Left hindlimb (tissue), 1 donor: ENCODE measurements at places on chromosomes 3 and 15.

DNA sequence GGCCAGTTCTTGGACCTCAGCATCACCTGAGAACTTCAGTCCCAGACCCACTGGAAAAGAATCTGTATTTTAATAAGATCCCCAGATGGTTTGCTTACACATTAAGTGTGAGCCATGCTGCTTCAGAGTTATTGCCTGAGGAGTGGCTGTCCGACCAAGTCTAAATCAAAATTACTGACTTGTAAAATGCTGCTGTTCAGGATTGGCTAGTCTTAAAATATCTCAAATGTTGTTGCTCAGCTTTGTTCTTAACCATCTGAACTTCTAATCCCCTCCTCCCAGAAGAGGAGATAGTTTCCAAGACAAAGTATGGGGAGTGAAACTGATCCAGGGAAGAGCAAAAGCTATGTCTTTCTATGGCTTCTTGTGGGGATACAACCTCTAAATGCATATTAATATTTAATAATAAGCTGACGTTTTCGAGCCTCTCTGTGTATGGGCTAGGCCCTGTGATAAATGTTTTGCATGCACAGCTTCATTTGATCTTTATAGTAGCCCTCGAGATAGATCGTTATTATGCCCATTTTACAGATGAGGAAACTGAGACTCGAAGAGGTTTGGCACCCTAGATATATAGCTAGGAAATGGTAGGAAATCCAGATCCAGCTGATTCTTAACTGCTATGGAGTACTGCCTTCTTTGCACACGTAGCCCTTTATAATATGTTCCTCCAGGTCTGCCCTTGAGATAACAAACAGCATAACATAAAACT, 52.2 kb downstream of the DNASE1L3 start:
- no peak for DNase-seq

DNA sequence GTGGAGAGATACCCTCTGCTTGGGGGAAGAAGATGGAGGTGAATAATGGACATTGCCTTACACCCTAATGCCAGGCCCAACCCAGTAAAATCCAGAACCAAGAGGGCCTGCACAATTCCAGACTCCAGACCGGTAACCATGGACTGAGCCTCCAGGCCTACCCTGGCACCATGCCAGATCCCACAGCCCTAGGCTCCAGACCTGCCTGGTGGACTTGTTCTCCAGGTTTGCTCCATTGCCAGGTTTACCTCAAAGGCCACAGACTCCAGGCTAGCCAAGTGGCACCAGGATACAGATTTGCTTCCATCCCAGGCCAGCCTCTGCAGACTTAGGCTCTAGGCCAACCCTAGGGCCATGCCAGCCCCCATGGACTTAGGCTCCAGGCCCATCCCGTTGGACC, 14.0 kb downstream of the PLCH1 start:
- no peak for DNase-seq

DNA sequence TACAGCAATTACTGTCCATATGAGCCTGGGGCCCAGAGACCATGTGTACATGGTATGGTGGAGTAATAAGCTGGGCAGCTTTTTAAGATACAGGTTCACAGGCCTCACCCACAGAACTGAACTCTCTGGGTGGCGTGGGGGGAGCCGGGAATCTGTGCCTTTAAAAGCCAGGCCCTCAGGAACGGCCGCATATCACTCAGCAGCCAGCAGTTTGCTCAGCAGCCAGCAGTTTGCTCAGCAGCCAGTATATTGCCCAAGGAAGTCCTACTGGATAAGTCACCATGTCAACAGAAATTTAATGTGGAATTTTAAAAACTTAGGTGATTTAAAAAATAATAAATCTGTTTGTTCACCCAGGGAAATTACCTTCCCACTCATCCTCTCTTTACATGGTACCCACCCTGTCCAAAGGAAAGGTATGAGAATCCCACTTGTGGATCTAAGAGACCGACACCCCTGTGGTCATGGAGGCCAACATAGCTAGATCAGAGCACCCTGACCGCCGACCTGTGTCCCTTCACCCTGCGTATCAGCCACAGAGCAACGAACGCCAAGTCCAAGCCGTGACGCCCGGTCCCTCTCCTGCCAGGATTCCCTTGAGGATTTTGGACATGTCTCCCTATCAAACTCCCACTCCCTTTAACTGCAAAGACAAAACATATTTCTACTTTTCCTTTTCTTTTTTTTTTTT, 95.7 kb upstream of the CHRM5 start:
- no peak for DNase-seq

GRCh38 chr3:37053337-37053736, 60.0 kb downstream of the MLH1 start:
- no peak for DNase-seq

- no peak for DNase-seq
Observed at GRCh38 chr3:32309654-32310242, 71.3 kb downstream of the CMTM8 start.

DNA sequence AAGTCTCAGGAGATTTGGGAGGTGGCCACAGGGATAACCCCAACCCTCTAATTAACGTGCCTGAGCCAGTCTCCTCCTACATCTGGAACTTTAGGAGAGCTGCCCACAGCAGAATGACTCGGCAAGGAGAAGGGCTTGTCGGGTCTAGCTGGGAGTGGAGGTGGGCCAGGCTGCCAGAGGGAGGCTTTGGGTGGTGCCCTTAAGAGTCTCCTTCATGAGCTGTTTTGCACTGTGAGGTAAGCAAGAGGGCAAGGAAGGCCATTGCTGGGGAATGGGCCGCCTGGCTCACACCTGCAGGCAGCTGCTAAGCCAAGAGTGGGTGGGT, 3.6 kb upstream of the TNK2 start:
- no peak for DNase-seq

DNA sequence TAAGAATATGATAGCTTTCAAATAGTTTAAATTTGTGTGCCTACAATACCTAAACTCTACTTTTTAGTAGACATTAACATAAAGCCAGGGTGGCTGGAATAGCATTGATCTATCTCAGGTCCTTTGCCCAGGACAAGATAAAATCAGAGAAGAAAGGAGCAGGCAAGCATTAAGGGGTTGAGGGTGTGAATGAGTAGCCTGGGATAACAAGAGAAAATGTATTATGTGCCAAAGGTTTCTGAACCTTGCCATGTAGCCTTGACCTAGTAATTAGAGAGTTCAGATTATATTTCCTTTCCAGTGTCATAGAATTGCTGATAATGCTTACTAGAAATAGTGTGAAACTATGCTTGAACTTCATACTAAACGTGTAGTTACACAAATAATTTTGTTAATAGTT, 22.9 kb downstream of the ATP11B start:
- DNase-seq, result no peak

DNA sequence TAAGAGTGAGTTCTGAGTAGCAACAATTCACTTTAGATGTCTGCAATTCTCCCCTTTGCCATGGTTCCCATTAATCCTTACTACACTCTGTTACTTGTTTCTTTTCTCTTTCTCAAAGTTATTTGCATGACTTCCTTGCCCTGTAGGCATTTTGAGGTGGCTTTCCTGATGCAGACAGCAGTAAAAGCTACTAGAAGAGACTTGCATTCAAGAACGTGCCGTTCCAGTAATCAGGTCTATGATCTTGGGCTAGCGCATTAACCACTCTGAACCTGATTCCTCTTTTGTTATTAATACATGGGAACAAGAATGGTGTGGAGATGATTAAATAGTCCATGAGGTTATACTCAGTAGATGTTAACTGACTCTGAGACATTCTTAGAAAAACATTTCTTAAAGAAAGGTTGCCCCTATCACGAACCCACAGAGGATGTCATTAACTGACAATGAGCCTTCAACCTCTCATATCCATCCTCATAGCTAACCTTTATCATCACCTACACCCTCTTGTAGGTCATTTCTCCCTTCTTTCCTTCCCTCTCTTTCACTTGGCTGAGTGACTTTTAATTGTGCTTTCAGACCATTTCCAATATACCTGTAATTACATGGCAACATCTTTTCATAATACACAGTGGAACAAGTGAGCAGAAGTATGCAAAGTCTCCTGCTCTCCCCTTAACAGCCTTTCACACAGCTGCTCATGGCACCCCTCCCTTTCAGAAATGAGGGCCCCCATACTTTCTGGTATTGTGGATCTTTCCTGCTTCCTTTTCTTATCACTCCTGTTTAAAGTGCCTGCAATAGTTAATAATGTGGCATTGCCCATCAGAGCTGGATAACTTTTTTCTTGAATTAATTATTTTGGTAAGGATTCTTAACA, 175.9 kb downstream of the CHST2 start:
- no peak for DNase-seq

DNA sequence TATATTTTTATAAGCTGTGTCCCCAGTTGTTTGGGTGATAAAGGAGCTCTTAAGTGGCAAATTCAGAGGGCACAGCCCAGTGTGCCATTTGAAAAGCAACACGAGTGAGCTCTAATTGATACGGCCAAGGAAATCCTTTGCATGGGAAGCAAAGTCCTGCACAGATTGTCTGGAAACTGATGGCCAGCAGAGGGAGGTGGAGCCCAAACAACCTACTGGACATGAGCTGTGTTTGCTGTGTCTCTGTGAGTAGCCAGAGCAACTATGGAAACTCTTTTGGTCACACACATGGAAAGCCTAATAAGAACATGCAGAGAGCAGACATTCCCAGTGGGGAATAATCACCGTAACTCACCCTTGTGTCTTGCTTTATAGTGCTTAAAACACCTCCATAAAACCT, 24.4 kb downstream of the ONECUT1 start:
- DNase-seq, result no peak

- no peak for DNase-seq
Observed at GRCh38 chr3:48135552-48136495, 52.4 kb downstream of the CDC25A start.

DNA sequence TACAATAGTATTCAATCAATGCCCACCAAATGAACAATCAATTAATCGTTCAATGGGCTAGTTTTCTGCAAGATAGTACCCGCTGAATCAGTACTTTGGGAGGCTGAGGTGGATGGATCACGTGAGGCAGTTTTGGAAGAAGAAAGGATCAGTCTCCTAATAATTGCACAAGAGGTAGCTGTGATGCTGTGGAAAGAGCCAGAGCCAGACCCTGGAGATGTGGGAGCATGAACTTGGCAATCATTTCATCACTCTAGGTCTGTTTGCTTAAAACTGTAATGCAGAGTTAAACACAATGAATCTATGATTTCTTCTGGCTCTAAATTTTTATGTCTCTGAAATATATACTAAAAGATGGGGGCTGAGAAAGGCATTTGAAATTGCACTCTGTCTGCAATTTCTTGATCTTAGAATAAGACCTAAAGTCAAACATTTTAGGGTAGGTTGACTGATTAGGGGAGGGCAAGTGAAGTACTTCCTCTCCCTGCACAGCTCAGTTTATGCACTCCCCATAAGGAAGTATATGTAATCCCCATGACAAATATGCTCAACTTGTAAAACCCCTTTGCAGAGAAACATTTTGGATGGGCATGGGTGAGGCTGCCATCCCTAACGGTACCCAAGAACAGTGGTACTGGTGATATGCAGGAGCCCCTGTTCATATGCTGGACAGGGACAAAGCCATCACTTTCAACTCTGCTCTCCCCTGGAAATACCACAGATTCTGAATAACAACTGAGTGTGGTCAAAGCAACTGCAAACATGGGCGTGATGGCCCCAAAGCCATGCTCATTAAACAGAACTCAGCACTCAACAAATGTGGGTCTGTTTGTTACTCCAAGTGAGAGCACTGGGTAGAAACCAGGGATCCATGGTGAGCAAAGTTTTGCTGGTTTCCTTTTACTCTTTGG, 28.6 kb upstream of the SPATA12 start:
- DNase-seq, result no peak

DNA sequence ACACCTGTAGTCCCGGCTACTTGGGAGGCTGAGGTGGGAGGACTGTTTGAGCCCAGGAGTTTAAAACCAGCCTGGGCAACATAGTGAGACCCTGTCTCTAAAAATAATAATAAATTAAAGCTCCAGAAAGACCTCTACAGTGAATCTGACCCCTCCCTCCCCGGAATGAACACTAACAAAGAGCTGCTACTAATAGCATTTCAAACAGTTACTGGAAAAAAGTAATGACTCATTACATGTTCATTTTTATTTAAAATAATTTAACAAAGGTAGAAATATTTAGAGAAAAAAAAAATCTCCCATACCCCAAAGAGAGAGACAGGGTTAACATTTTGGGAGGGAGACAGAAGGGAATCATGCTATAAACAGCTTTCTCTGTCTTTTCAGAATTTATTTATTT, 2.2 kb upstream of the UBA3 start:
- no peak for DNase-seq

DNA sequence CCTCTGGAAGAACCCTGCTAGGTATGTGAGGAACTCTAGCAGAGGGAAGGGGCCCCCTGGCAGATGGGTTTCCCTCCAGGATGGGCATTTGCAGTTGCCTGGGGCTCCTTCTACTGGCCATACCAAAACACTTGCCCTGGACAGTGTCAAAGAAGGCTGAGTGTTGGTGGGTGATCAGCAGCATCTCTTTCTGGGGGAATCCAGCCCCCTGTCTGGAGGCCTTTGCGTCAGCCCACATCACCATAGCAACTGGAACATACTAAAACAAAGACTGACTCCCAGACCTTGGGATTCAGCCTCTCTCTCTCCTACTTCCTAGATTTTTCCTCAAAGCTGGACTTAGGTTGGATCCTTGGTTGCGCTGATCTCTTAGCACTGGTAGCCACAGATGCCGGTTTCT, 8.1 kb downstream of the CEMIP start:
- no peak for DNase-seq

GRCh38 chr15:72835294-72835890, 51.8 kb upstream of the ADPGK start:
- no peak for DNase-seq

DNA sequence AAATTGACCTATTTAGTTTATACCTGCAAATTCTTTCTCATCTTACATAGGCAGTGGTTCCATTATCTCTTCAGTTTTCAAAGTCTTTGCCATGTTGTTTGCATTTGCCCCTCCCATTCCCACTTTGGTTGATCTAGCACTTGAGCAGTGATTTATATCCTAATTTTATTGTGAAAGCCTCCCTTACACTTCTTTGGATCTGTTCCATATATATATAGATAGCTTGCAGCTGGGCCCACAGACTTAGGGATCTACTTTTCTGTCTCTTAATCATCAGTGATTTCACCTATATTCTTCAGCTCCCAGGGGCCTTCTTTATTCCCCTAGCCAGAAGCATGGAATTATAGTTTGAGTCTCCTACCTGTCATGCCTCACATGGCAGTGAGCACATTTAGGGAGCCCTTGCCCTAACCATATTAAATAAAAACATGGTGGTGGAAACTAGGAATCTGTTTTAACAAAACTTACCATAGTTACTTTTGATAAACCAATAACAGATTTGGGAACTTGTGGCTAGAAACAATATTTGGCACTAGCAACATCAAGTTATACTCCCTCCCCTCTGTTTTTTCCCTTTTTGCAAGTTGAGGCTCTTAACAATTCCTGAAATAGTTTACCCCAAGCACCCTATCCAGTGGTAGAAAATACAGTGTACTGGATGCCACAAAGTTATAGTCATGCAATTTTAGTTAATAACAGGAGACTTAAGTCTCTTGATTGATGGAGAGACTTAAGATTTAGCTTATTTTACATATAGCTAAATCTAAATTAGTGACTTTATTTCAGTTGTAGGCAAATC, 41.7 kb downstream of the ARIH1 start:
- no peak for DNase-seq

DNA sequence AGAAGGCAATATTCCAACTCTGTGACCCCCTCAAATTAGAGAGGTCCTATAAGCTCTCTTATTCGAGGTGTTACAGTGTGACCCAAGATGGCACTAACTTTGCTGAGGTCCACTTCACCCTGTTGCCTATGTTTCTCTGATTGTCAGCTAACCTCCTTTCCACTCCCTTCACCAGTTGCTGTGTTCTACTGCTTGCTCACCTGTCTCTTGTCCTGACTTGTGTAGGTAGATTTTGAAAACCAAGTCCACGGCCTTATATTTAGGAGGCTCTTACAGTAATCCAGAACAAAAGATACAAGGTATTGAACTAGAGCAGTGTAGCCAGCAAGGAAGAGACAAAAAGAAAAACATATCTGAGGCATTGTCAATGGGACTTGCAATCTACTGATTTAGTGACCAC, 20.1 kb upstream of the GSK3B start:
- no peak for DNase-seq
